Cerebellar cortex (tissue), 1 donor: ENCODE measurements at places on chromosomes 13 and 19.

DNA sequence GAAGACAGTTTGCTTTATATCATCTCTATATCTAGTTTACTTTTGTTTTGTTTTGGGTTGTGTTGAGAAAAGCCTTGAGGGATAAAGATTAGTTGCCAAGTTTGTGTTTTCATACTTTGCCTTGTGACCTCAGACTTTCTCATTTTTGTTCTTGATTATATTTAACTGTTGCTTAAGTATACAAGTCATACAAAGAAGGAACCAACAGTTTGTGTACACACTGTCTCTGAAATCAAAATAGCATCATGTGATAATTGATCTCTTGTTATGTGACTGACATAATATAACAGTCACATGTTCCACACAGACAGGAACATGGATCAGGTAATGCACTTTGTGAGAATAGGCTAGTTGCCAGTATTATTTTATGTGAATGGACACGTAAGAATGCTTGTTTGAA is 70.8 kb downstream of the SHISA2 start:
- no peak for DNase-seq

GRCh38 chr13:50156140-50156539 is 140.9 kb downstream of the KCNRG start:
- DNase-seq, result no peak

DNA sequence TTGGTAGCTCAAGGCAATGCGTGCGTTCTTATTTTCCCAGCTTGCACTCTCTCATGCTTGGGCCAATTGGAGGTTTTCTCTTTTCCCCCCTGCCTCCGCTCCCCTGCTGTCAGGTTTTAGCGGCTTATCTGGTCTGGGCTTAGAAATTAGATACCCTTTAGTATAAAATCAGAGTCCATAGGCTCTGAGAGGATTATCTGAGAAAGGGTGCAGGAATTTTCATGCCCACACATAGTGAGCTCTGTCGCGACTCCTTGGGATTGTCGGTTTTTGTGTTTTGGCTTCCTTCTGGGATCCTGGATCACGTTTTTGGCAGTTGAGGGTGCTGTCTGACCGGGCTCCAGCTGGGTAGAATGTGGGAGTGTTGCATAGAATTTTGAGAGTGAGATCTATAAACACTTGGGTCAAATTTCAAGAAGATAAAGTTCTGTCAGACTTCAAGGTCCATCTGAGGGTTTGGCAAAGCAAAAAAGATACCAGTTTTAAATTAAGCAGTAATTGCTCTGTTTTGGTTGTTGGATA is 12.4 kb downstream of the CHAF1A start:
- DNase-seq, result peak; percentile 57

- no peak for DNase-seq
These were observed 30.9 kb upstream of the NCCRP1 start for GRCh38 chr19:39165857-39166256.

GRCh38 chr13:42985312-42986175 is 6.5 kb downstream of the EPSTI1 start:
- DNase-seq, result no peak

DNA sequence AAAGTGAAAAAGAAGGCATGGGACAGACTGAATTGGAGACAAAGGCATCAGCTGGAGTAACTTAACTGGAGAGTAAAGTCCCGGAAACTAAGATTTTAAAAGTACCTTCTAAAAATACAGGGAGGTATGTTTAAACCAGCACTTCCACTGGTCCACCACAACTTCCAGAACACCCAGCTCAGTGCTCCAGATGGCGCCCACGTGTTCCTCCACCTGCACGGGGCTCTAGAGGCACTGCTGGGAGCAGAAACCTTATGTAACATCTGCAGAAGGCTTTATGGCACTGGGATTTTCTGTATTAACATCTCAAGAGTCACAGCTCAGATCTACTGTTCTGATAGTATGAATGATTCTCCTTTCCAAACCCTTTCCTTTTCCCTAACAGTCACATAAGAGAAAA is 252.1 kb downstream of the DCLK1 start:
- no peak for DNase-seq

DNA sequence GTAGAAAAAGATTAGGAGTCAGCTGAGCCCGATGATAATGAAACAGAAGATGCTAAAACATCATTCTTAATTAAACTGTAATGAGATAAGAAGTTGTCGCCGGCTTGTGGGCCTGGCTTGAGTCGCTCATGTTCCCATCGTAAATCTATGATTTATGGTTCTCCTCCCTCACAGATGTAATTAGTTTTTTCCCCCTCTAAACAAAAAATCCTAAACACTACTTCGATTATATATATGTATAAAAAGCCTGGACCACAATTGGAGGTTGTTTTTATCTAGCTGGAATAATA is 151.3 kb downstream of the PTPRS start:
- no peak for DNase-seq

DNA sequence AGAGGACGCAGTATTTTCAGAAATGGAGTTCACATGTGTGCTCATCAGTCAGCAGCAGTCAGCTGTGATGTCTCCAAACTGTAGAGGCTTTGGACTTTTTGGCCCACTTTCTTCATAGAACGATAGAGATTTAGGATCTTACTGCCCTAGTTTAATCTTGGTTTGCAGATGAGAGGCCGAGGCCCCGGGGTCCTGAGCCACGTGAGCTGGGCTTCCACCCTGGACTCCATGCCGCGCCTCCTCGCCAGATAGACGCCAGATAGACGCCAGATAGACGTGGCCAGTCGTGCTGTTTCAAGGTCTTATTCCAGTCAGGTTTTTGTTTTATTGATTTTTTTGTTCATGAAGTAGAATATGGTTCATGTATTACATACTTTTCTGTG is 11.7 kb upstream of the MCF2L start:
- DNase-seq, result no peak

DNA sequence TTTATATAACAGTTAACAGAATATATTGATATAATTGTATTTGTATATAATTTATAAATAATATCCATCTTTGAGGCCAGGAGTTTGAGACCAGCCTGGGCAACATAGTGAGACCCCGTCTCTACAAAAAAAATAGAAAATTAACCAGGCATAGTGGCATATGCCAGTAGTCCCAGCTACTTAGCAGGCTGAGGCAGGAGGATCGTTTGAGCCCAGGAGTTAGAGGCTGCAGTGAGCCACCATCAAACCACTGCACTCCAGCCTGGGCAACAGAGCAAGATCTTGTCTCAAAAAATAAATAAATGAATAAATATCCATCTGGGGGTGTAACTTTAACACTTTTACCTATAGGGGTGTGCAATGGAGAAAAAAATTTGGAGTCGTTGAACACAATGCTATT is 1.3 kb upstream of the SHFL start:
- DNase-seq, result no peak

- DNase-seq, result peak; percentile 38
These were observed 5.9 kb downstream of the BORCS8 start for GRCh38 chr19:19185853-19186740.

GRCh38 chr13:81406022-81406421 is 1065.1 kb upstream of the SPRY2 start:
- no peak for DNase-seq

GRCh38 chr19:15246198-15246481 is 13.9 kb upstream of the EPHX3 start:
- DNase-seq, result no peak

DNA sequence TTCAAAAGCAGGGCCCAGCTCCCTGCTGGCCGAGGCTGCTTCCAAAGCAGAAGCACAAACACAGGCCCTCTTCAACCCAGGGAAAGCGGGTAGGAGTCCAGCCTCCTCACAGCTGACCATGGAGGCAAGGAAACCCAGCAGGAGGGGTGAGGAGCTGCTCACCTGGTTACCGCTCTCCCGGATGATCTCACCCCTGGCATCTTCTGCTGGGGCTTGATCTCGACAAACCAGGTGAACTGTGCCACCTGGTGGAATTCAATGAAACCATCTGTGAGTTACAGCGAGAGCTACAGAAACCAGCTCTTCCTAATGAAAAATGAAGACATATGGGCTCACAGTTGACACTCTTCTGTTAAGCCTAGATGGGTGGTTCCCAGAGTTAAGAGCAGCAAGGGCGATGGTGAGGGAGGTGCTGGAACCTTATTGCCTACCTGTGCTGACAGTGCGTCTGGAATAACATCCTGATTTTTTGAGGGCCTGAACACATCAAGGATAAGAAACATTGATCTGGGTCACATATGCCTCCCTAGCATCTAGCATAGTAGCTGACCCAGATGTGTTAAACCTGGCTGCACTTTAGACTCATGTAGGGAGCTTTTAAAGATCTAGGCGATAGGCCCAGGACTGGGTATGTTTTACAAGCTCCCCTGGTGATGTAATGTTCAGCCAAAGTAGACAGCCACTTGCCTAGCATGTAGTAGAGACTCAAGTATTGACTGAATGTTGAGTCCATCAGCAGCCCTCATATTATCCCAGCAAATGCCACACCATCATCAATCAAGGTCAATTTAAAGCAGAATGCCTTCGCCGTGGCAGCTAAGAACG is 6.1 kb downstream of the DHRS12 start:
- peak; percentile 96 for DNase-seq
